ENCODE measurements at places on chromosomes 4 and X.

- peak; percentile 63 for DNase-seq
Observed at GRCh38 chr4:188930822-188931221, 791.6 kb downstream of the TRIML1 start.

DNA sequence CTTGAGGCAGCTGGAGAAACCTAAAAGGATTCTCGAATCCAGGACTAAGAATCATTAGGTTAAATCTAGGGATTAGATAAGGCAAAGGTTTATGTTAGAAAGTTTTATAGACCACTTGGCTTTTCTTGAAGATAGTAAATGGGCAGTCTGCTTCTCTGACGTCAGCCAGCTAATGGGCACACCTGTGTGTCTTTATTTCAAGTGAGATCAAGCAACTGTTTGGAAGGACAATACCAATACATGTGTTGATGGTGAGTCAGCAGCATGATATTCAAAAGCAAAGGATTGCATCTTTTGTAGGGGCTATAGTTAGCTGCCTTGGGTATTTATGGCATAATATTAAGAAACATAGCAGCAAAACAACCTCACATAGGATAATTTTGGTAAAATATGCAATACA lies 46.5 kb upstream of the GRPR start:
- DNase-seq: no peak

- DNase-seq: no peak
Observed at GRCh38 chr4:174292473-174292872, 8.8 kb downstream of the CEP44 start.

DNA sequence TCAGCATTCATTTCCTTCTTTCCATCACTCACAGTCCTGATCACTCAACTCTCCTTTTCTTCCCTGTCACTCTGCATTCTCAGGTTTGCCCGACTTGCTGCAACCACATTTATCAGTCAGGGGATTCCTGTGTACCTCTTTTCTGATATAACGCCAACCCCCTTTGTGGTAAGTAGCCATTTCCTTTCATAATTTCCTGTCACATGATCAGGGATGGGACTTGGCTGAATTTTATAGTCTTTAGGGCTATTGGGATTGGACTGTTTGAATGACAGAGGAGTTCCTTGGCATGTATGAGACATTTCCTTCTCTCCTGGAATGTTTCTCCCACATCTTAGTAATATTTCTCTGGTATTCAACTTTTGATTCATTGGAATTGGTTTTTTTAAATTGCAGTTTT lies 11.0 kb downstream of the PGM2 start:
- no peak for DNase-seq

DNA sequence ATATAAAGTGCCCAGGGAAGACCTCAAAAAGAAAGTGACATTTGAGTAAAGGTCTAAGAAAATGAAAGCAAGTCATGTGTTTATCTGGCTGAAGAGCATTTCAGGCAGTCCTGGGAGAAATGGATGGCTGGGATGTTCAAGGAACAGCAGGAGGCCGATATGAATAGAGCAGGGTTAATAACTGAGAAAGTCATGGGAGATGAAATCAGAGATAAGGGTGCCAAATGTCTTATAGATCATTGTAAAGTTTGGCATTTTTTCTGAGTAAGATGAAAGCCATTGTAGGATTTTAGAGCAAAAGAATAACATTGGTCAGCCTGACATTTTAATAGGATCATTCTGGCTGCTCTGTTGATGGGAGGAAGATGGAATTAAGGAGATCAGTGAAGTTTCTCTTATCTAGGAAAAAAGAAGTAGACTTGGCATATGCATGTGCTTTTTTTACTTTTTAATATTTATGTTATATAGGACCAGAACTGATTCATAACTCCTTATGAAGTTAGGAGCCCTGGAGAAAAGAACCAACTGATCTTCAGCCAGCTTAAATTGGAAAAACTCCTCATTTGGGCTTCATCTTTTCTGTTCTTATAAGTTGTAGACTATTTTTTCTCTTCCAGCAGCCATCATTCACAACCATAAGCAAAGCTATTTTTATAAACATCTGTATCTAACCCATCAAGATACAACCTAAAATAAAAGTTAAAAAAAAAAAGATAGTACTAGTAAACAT lies 18.6 kb downstream of the AIMP1 start:
- DNase-seq: no peak

DNA sequence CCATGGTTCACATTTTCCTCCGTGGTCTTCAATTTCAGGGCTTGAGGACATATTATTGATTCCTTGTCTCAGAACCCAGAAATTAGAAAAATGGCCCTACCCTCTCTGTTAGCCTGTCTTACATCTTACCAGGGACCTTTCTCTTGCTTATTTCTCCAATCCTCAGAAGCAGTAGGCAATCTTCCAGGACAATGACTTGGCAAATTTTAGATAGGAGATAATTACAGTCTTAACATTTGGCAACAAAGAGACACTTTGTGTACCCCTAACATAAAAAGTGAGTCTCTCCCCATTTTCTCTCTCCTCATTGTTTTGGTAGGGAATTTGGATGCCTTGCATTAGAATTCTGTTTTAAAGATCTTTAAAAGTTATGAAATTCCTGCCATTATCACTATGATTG lies 778.1 kb upstream of the SLIT2 start:
- DNase-seq: no peak

GRCh38 chr4:38523054-38523453 lies 140.9 kb upstream of the KLF3 start:
- DNase-seq: no peak

GRCh38 chr4:155762334-155762733 lies 3.5 kb downstream of the GUCY1B1 start:
- DNase-seq: no peak

DNA sequence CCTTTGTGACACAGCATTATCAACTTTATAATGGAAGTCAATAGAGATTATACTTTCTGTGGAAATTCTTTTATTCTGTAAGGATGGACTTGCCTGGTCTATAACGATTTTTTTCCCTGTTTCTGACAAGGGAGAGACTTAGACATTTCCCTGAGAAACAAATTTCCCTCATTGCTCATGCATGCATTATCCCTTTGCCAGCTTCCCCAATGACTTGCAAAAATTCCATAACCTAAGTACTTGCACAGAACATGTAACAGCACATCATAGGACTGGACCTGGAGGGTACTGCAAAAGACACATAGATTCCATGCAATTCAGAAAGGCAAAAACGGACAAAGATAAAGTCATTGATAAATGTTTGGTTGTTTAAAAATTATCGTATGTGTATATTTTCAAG lies 166.7 kb downstream of the FHIP1A start:
- no peak for DNase-seq

- DNase-seq: peak; percentile 76
Observed at GRCh38 chr4:72031868-72032608, at the start of gene NPFFR2. NPFFR2 (plus strand) TSS chr4:72032000; CDS start chr4:72128592, 96,592 bp downstream.

Data from GM23338 (cell line).